Smooth muscle cell of trachea (primary cell): ENCODE measurements at places on chromosomes 5 and 9. TPM values are rescaled to one million over a fixed set of nuclear protein-coding genes. Genes with fewer than 3 reads are reported as not detected.

SLC4A9 gene
- total RNA-seq: not detected in 2 replicates

PDGFRB gene
- 126 and 239 TPM in 2 replicates for total RNA-seq

SLCO4C1 gene
- total RNA-seq: not detected in 2 replicates

PCDHB4 gene
- 0.15 and 0.17 TPM in 2 replicates for total RNA-seq

VLDLR gene
- 19.8 and 22.0 TPM in 2 replicates for total RNA-seq

SLC36A3 gene
- total RNA-seq: not detected in 2 replicates

GABBR2 gene
- total RNA-seq: 0.33 and 1.3 TPM in 2 replicates

ENTREP1 gene
- total RNA-seq: under 0.01 TPM in 1 of 2 replicates, not detected in the other

NR5A1 gene
- not detected in 2 replicates for total RNA-seq

BARX1 gene
- total RNA-seq: not detected in 2 replicates

SNCB gene
- total RNA-seq: 0.33 and 1.6 TPM in 2 replicates

FOXD4 gene
- total RNA-seq: 0.17 TPM in 1 of 2 replicates, not detected in the other

FOXI1 gene
- not detected in 2 replicates for total RNA-seq

UBE2QL1 gene
- total RNA-seq: under 0.01 TPM in 1 of 2 replicates, not detected in the other

MFAP3 gene
- total RNA-seq: 47.9 and 50.1 TPM in 2 replicates

NR6A1 gene
- 0.44 and 0.66 TPM in 2 replicates for total RNA-seq

SVEP1 gene
- 30.8 and 150 TPM in 2 replicates for total RNA-seq

SLC27A6 gene
- under 0.01 and 0.15 TPM in 2 replicates for total RNA-seq

SOX30 gene
- total RNA-seq: under 0.01 TPM in 1 of 2 replicates, not detected in the other

RALGPS1 gene
- total RNA-seq: 1.9 and 6.5 TPM in 2 replicates

ISL1 gene
- not detected in 2 replicates for total RNA-seq

WWC1 gene
- 0.58 and 2.3 TPM in 2 replicates for total RNA-seq

CDKN2B gene
- 15.0 and 42.2 TPM in 2 replicates for total RNA-seq

SHC3 gene
- total RNA-seq: 24.9 and 61.4 TPM in 2 replicates

PHYHD1 gene
- 16.1 and 18.7 TPM in 2 replicates for total RNA-seq

ATG12 gene
- 70.8 and 103 TPM in 2 replicates for total RNA-seq

SMIM33 gene
- total RNA-seq: not detected in 2 replicates

TRIM7 gene
- total RNA-seq: 5.3 and 6.3 TPM in 2 replicates

NSMF gene
- total RNA-seq: 20.4 and 32.7 TPM in 2 replicates

PLEKHG4B gene
- under 0.01 TPM in 2 replicates for total RNA-seq

GFI1B gene
- total RNA-seq: 0.17 TPM in 1 of 2 replicates, not detected in the other

NSG2 gene
- total RNA-seq: not detected in 2 replicates

ZFP2 gene
- 1.6 and 1.8 TPM in 2 replicates for total RNA-seq

OTP gene
- not detected in 2 replicates for total RNA-seq
